ENCODE measurements at places on chromosomes 16 and 17.

- no peak for DNase-seq
Observed at GRCh38 chr17:44383363-44383762, 6.1 kb downstream of the ITGA2B start.

DNA sequence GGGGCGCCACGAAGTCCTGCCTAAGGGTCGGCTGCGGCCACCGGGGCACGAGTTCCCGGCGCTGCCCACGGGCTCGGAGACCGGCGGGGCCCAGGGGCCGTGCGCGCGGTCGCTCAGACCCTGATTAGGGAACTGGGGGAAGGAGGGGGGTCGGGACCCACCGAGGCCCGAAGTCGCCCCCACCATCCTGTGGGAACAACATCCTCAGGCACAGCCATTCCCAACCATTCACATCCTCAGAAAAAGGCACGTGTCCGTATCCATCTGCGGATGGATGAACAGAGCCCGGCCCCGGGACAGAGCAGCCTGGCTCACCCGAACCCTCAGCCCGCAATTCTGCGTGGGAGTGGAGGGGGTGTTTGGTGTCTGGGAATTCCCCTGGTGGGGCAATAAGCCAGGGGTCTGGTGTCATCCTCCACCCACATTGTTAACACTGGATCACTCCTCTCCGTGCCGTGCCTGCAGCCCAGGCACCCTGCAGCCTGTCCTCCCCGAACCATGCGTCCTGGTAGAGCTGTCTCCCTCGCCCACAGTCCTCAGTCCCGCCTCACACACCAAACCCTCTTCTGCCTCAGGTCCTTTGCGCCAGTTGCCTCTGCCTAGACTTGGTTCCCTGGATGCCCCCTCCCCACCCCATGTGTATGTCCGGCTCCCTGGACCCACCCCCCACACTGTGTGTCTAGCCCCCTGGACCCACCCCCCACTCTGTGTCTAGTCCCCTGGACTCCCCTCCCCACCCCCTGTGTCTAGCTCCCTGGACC, 789 bp upstream of the CCDC57 start:
- DNase-seq: peak; percentile 89

GRCh38 chr16:13863075-13863765, 56.7 kb upstream of the ERCC4 start:
- DNase-seq: no peak

- DNase-seq: no peak
Observed at GRCh38 chr17:74432424-74432690, 469 bp downstream of the GPRC5C start.

DNA sequence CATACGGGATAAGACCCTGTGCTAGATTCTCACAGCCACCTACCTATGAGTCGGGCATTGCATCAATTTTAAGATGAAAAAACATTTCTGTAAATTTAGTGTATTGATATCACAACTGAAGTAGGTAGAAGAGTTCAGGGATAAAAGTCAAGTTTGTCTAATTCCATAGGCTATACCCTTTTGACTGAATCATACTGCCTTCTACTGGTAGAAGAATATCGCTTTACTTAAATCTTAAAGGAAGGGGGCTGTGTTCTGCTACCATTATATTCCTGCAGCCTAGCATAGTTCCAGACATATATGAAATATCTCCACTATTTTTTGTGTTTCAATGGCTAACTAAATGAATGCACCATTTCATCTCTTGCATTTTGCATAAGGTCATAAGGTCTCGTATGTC, 1128.6 kb downstream of the CDH8 start:
- no peak for DNase-seq
